ENCODE measurements at places on chromosomes 4 and X.

DNA sequence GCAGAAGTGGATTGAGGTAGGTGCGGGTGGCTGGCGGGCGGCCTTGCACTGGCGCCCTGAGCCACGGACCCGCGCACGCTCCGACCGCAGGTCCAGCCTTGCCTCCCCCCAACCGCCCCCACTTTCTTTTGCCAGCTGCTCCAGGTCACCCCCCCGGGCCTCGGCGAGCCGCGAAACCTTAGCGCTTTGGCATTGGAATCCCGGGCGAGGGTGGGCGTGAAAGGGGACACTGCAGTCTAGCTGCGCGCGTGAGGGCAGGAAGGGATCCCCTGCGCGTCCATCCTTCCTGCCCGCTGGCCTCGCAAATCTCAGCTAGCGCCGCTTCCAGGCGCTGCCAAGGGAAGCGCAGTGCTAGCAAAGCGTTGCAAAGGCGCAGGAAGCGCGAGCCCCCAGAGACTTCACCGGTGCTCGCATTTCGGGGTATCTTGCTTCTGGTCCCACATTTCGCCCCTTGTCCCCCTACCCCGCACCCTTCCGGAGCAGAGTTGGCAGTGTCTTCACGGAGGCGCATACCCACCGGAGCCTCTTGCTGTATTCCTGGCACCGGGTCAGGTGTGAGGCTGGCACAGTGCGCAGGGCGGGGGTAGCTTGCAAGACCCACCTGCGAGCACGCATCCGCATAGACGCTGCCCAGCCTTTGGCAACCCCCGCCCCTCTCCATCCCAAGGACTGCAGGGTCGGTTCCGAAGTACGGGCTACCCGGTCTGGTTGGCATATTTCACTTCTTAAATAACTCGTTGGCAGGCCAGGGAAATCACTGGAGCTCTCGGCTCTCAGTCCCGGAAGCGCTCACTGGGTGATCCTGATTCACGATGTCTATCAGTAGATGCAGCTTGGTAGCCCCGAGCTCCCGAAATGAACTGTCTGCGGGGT, 104.4 kb downstream of the UCHL1 start:
- DNase-seq, result no peak

DNA sequence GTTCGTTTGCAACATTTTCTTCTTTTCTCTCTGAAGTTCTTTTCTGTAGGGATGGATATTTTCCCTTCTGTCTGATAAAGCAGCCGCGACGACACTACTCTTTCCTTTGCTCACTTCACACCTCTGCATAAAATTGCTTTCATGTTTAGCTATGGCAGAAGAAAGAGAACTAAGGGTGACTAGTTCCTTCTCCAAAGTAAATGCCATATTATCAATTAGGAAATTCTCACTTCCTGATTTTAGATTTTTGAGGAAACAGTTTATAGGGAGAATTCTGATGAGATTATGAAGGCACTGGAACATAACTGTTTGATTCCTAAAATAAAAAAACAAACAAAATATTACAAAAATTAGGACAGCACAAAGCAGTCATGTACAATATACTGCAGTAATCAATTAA, 29.2 kb downstream of the FANCB start:
- no peak for DNase-seq

DNA sequence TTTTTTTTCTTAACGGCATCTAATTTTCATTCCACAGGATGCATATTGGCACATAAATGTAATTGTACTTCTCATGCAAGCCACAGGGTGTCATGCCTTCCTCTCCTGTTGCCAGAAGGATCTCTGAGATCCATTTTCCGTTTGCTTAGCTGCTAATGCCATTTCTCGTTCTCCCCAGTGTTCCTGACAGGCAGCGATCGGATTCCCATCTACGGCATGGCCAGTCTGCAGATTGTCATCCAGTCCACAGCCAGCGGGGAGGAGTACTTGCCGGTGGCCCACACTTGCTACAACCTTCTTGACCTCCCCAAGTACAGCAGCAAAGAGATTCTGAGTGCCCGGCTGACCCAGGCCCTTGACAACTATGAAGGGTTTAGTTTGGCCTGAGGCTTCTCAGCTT, 8.9 kb upstream of the NAP1L5 start:
- no peak for DNase-seq

DNA sequence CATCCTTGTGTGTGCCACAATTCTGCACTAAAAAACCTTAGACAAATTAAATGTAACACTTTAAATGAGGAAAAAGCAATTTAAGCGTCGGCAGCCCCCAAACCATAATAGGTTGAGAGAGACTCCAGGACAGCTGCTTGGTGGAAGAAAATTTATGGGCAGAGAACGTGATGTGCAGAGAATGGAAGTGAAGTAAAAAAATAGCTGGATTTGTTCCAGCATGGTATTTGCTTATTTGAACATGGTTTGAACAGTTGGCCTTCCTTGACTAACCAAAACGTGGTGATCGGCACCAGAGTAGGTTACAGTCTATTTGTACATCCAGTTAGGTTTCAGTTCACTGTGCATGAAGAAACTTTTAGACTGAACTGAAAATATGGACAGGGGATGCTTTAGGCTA, 343.0 kb upstream of the CPEB2 start:
- DNase-seq, result no peak

DNA sequence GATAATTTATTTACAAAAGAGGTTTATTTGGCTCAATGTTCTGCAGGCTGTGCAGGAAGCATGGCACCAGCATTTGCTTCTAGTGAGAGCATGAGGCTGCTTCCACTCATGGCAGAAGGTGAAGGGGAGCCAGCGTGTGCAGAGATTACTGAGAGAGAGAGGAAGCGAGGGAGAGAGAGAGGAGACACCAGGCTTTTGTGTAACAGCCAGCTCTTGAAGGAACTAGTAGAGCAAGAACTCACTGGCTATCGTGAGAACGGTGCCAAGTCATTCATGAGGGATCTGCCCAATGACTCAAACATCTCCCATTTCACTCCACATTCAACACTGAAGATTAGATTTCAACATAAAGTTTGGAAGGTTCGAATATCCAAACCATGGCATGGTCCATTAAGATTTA, 12.7 kb downstream of the GUCY1A1 start:
- DNase-seq, result peak; percentile 29

All from HS-27A (cell line).